ENCODE measurements at places on chromosomes 5 and 9.

- DNase-seq, result no peak
These were observed 1890.1 kb upstream of the WWC1 start for GRCh38 chr5:166401391-166401790.

- DNase-seq, result no peak
These were observed 128.3 kb downstream of the TLE1 start for GRCh38 chr9:81560851-81561732.

DNA sequence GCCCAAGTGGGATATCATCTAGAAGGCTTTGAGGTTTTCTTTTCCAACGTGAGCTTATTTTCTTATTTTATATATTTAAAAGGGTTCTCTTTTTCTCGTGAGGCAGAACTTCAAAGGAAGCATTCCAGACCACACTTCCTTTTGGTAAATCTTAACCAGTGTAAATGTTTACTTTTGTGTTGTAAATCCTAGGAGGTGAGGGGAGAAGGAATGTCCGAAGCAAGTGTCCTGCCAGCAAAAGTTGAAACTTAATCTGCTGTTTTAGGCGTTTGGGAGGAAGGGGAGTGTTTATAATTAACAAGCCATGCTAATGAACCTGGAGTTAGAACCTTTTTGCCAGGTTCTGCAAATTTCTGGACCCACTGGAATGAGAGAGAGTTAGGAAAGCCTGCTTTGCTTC is 37.9 kb downstream of the WWC1 start:
- DNase-seq, result no peak

DNA sequence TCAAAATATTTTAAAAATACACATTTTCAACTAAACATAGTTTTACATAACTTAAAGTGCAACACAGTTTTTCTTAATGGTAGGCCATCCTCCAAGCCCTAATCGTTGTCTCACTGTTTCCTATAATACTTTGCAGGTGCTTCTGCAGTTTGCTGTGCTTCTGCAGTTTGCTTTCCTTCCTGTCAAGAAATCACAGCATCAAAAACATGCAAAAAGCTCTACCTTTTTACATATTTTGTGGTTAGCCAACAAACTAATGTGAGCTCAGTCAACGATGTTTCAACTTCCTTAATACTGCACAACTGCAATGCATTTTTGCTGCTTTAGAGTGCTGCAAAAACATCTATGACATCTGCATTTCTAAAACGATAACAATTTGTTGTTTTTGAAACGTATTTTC is 25.2 kb downstream of the EMB start:
- no peak for DNase-seq

GRCh38 chr5:38494175-38494574 is 62.3 kb downstream of the LIFR start:
- DNase-seq, result no peak

DNA sequence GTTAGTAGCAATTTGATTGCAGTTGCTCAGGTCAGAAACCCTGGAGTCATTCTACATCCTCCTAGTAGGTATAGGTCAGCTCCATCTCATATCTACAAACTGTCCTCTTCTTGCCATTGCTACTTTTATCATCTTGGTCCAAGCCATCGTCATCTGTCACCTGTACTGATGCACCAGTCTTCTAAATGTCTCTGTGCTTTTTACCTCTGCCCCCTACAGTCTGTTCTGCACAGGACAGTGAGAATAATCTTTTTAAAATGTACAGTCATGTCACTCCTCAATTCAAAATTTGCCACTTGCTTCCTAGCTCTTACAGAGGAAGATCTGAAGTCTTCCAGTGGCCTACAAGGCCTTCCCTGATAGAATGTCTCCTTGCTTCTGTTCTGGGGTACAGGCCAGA is 6.8 kb downstream of the NNT start:
- no peak for DNase-seq

DNA sequence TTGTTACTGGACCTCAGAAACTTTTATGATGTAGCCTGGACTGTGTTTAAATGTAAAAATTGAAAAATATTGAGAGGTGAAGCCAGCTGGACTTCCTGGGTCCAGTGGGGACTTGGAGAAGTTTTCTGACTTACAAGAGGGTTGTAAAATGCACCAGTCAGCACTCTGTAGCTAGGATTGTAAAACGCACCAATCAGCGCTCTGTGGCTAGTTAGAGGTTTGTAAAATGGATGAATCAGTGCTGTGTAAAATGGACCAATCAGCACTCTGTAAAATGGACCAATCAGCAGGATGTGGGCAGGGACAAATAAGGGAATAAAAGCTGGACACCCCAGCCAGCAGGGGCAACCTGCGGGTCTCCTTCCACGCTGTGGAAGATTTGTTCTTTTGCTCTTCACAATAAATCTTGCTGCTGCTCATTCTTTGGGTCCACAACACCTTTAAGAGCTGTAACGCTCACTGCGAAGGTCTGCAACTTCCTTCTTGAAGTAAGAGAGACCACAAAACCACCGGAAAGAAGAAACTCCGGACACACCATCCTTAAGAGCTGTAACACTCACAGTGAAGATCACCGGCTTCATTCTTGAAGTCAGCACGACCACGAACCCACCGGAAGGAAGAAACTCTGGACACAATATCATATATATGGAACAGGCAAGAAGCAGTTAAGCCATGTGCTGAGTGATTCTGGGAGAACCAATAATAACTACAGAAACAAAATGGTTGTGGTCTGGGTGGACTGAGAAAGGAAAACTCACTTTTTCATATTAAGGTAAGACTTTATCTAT is 201.3 kb downstream of the GABRG2 start:
- DNase-seq, result peak; percentile 20

GRCh38 chr5:167208911-167209310 is 1082.5 kb upstream of the WWC1 start:
- DNase-seq, result no peak

GRCh38 chr9:135295551-135296300 is 183.9 kb upstream of the PPP1R26 start:
- no peak for DNase-seq

- DNase-seq, result no peak
These were observed 77.7 kb downstream of the RGS3 start for GRCh38 chr9:113541019-113541900.

DNA sequence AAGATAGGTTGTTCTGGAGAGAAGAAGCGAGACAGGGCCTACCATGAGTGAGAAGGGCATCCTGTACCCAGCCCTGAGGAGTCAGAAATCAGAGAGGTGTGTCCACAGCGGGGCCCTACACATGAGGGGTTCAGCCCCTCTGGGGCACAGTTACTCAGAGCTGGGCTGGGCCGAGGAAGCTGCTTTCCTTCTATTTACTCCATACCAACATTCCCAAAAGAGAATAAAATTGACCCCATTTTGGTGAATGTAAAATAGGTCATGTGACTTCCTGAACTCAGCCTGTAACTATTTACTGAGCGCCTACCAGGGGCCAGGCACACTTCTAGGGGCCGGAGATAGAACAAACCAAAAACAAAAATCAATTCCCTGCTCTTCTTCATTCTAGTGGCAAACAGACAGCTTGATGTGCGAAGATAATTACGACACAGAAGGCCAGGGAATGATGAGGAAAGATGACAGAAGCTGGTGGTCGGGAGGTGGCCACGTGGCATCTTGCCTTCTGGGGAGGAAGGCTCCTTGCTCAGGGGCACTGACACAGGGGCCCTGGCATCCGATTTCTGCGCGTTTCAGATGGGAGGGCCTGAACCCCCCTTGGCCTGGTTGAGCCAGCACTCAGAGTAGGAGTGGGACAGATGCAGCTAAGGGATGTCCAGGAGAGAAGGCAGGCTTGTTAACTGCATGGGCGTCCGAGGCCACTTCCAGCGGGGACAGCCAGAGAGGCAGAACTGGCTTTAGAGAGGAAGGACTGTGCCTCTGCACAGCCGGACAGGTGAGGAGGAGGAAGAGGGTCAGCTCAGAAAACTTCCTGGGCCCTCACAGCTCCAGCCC is 121.8 kb downstream of the NSG2 start:
- DNase-seq, result no peak

- DNase-seq, result no peak
These were observed 8.5 kb downstream of the KLF4 start for GRCh38 chr9:107481035-107481434.

DNA sequence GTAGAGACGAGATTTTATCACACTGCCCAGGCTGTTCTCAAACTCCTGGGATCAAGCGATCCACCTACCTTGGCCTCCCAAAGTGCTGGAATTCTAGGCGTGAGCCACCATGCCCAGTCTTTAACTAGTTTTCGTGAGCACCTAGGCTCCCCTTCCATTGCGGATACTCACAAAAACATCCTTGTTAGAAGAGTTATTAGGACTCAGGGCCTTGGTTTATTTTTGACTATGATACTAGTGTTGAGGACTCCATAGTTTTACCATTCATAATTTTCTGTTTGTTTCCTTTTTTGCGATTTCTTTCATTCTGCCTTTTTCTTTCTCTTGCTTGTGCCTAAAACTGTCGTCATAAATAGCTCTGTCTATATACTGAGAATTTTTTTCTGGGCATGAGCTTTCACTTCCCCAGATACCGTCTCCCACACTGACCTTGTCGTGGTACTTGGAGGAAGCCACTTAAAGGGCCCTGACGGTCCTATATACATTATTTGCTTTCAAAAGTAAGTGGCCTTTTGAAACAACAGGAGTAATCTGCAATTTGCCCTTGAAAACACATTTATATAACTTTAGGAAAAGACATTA is 5.2 kb downstream of the F2R start:
- no peak for DNase-seq

GRCh38 chr5:4513381-4513780 is 626.7 kb upstream of the ADAMTS16 start:
- no peak for DNase-seq

- no peak for DNase-seq
These were observed 51.7 kb downstream of the MAN2A1 start for GRCh38 chr5:109741390-109741789.

- no peak for DNase-seq
These were observed 97.7 kb downstream of the ADCY2 start for GRCh38 chr5:7493622-7494021.

DNA sequence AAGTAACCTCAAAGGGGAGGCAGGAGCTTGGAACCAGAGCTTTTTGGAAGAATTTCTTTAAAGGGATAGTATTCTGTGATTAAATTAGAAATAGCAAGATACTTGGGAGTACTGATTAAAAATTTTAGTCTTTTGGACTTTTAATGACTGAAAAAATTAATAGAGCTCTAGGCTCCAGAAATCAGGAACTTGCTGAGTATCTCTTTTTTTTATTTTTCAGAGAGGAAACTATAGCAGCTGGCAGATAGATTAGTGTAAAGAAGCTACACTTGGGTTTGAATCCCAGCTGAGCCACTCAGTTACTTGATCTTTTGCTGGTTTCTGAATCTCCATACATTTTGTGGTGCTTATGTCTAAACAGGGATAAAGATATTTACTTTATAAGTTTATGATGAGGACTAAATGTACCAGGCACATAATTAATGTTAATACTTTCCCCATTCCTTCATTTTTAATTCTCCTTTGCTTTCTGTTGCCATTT is 94.2 kb upstream of the TNC start:
- no peak for DNase-seq

- peak; percentile 48 for DNase-seq
These were observed 148.8 kb downstream of the MEF2C start for GRCh38 chr5:88734191-88734640.

GRCh38 chr5:76180814-76181805 is 97.9 kb downstream of the SV2C start:
- DNase-seq, result no peak

DNA sequence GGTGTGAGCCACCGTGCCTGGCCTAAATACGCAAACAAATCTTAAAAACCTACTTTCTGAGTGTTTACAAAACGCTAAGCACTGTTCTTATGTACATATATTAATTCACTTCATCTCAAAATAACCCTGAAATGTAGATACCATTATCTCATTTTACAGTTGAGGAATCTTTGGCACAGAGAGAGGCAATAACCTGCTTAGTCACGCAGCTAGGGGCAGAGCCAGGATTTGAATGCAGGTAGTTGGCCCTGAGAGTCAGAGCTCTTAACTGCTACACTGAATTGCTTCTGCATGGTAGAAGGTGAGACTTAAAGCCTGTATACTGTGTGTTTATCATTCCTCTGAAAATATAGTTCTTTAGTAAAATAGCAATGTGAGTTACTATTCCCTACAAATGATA is 21.9 kb downstream of the ARHGEF37 start:
- DNase-seq, result no peak

- DNase-seq, result no peak
These were observed 626.3 kb upstream of the CCNG1 start for GRCh38 chr5:162811071-162811470.

DNA sequence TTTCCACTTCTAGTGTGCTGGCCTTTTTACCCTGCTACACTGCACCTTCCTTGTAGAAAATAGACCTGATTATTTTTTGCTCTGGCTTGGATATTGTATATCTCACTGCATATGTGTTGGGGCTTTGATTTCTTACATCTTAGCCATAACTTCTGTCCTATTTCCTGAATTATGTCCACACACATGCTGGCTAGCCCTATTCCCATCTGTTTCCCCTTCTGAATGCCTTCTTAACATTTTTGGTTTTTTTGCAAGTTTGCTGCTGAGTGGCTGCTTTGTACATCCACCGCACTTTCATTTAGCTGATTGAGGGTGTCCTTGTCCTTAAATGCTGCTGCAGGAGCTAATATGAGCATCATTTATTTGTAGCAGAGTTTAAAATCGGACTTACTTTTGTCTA is 26.9 kb downstream of the CFAP95 start:
- DNase-seq, result no peak

GRCh38 chr5:39691993-39692392 is 267.2 kb upstream of the DAB2 start:
- no peak for DNase-seq

- no peak for DNase-seq
These were observed 82.4 kb downstream of the CNTLN start for GRCh38 chr9:17217272-17217671.

- DNase-seq, result no peak
These were observed 5.9 kb downstream of the MED22 start for GRCh38 chr9:133342069-133342406.

- no peak for DNase-seq
These were observed 27.5 kb upstream of the IRX4 start for GRCh38 chr5:1910081-1910760.

All from CMK (cell line).